H7 (cell line): ENCODE measurements at places on chromosomes 4 and X. TPM values are rescaled to one million over a fixed set of nuclear protein-coding genes. Genes with fewer than 3 reads are reported as not detected.

The SOWAHB gene
- 0.10 and 0.41 TPM in 2 replicates for total RNA-seq

GRCh38 chr4:5963611-5964010 is 54.6 kb downstream of the C4orf50 start:
- DNase-seq, result peak; percentile 68

GRCh38 chr4:88744609-88745008 is 47.0 kb upstream of the NAP1L5 start:
- no peak for DNase-seq

The LGI2 gene
- 0.94 and 3.1 TPM in 2 replicates for total RNA-seq

The DCAF4L1 gene
- 0.14 and 0.37 TPM in 2 replicates for total RNA-seq

DNA sequence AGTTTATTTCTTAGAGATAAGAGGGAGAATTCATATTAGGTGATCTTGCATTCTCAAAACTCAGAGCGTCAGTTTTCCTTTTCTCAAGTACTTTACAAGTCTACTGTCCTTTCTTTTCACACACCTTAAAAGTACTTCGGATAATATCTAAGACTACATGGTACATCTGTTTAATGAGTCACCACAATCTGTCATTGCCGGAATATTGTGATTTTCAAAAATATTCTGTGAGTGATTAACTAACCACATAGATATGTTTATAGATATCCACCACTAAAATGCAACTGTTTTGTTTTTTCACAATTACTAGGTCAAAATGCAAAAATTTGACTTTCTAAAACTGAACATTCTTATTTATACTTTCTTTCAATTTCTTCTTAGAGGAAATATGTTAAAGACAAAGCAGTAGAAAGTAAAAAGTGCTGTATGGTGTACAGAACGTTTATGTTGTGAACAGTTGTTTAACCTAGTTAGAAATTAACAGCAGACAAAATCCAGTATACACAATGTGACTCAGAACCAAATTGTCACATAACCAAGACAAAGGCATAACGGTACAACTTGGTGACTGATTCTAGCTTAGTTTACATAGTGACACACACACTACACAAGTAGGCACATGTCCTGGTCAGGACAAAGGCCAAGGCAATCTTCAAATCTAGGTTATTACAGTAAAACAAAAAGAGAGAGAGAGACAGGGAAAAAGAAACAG is 482.9 kb downstream of the NAF1 start:
- no peak for DNase-seq
